ENCODE measurements at places on chromosomes 3 and 15. TPM values are rescaled to one million over a fixed set of nuclear protein-coding genes. Genes with fewer than 3 reads are reported as not detected.

- DNase-seq: no peak
Measured at GRCh38 chr3:76872999-76873398, 166.9 kb upstream of the ROBO2 start.

DNA sequence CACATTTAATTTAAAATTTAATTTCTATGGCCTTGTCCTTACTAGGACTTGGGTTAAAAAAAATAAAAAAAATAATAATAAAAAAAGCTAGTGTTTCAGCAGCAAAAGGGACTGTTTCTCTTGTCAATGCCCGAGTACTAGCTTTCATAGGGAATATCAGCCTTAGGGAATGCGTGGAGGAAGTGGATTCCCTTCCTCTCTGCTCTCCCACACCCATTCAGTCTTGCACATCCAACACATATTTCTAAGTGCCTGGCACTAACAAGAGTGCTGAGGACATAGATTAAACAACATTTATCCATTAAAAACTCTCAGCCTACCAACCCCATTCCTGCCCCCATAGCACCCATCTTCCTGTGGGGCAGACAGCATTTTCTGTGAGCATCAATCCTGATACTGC lies 6.2 kb downstream of the ZNF385D start:
- no peak for DNase-seq

DNA sequence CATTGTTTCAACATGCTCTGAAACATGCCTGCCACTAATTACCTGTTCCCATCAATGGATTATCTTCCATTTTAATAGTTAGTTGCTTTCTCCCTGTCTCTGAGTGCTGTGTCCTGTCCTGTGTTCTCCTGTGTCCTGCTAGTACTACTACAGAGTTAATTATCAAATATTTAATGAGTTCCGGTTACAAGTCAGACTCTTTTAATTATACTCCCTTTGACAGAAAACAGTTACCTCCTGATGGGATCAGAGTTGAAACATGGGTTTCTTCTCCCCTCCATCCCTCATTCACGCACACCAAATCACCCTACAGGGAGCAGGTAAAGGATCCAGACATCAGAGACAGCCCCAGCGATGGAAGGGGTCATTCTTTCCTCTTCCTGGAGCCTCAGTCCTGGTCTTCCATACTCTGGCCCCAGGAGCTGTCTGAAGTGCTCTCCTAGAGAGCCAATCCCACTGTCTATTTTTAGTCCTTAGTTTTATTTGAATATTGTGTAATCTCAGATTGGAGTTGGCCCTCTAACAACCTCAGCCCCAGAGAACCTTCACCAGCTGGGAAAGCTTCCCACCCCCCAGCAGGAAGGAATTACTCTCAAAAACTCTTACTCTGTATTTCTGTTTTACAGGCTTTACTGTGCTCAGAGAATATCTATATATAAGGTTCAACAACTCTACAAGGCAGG lies 137.0 kb upstream of the C2CD4B start:
- DNase-seq: no peak

DNA sequence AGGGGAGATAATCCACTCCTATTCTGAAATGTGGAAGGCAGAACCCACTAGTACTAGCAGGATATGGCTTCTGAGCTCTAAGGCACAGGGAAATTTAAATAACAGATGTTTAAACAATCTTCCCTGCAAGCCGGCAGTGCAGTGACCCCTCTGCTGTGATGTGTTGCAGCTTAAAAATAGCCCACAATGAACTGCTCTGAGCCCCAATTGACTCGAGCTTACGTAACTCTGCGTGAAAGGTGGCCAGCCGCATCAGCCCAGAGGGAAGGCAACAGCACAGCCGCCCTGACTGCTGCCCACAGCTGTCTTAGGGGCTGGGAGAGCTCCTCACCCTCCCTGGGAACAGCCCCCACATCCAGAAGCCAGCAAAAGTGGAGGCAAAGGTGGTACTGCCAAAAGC lies 12.5 kb upstream of the CAMKV start:
- no peak for DNase-seq

Gene AGTR1
- total RNA-seq: 17.4 TPM

Gene TGM4
- 0.30 TPM for total RNA-seq

All from suprapubic skin (tissue), 4 donors.